ENCODE measurements at places on chromosomes 1 and 21.

DNA sequence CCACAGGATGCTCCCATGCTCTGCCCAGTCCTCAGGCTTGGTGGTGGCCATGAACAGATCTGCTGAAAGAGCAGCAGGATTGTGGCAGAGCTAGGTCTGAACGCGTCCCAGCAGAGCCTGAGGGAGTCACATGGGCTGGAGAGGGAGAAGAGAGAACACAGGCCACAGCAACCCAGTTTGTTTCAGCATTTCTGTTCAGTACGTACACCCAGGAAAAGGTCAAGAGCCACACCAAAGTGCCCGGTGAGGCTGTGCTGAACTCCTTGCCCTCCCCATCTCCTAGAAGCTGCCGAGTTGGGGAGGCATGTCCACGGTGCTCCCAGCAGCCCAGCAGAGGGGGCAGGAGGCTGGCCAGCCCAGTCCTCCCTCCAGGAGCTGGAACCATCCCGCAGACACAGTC lies 5.5 kb downstream of the PKP1 start:
- no peak for DNase-seq

DNA sequence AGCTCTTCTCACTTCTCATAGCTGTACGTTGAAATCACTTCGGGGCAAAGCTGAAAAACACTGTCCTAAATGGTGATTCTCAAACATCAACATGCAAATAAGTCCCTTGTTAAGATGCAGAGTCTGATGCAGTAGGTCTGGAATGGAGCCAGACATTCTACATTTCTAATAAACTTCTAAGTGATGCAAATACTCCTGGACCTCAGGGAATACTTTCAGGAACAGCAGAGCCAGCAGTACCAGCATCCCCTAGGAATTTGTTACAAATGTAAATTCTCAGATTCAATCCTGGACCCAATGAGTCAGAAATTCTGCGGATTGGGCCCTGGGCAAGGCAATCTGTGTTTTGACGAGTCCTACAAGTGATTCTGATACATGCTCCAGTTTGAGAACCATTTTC lies 152.3 kb downstream of the PCNX2 start:
- no peak for DNase-seq

DNA sequence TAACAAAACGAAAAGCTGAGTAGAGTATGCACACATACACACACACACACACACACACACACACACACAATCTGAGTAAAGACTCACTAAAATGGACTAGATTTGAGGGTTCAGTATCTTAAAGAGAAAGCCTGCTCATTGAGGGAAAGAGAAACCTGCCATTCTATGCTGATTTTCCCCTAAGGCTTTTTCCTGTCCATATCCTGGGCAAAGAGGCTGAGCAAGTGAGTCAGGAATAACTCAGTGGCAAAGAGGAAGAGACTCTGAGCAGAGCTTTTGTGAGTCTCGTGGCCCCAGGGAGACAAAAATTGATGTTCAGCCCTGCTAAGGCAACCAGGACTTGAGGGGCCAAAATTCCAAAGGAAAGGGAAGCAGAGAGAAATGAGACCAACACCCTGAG lies 37.3 kb upstream of the RUNX1 start:
- DNase-seq = no peak

- DNase-seq = no peak
Observed at GRCh38 chr1:43706598-43707189, 642 bp upstream of the ST3GAL3 start.

- DNase-seq = no peak
Observed at GRCh38 chr1:229860926-229861325, 206.1 kb upstream of the GALNT2 start.

GRCh38 chr1:38576241-38576640 lies 283.3 kb downstream of the RRAGC start:
- no peak for DNase-seq

DNA sequence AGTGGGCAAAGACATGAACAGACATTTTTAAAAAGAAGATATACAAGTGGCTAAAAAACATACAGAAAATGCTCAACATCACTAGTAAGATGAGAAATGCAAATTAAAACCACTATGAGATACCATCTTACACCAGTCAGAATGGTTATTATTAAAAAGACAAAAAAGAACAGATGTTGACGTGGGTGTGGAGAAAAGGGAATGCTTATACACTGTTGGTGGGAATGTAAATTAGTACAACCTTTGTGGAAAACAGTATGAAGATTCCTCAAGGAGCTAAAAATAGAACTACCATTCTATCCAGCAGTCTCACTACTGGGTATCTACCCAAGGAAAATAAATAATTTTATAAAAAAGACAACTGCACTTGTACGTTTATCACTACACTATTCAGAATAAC lies 73.9 kb downstream of the EBNA1BP2 start:
- DNase-seq = no peak

DNA sequence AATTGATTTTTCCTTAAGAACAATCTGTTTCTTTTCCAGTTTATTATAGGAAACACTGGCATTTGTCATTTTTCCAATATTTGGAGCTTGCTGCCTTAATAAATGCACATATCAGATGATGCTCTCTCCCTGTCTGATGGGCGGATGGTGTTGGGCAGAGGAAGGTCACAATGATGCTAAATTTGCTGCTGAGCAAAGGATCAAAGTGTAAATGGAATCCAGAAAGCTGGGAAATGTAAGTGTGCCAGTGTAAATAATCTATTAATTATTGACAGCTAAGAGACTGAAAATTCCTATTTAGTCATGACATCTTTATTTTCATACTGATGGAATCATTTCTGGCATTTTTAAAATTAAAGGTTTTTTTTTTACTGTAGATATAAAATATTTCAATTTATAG lies 243.2 kb downstream of the PTBP2 start:
- no peak for DNase-seq

DNA sequence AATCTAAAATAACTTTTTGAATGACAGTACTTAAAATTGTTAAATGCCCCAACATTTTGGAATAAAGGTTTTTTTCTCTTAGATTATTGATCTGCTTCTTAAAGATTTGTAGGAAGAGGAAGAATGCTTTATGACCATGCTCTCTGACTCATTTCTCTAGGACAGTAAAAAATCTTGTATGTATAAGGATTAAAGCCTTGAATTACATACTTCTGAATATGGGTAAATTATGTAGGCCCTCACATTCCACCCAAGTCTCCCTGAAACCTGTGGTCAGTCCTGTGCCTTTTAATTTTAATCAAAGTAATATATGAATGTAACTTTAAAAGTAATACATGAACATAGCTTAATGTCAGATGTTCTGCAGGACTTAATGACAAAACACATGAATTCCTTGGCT lies 50.5 kb downstream of the ABCD3 start:
- no peak for DNase-seq

DNA sequence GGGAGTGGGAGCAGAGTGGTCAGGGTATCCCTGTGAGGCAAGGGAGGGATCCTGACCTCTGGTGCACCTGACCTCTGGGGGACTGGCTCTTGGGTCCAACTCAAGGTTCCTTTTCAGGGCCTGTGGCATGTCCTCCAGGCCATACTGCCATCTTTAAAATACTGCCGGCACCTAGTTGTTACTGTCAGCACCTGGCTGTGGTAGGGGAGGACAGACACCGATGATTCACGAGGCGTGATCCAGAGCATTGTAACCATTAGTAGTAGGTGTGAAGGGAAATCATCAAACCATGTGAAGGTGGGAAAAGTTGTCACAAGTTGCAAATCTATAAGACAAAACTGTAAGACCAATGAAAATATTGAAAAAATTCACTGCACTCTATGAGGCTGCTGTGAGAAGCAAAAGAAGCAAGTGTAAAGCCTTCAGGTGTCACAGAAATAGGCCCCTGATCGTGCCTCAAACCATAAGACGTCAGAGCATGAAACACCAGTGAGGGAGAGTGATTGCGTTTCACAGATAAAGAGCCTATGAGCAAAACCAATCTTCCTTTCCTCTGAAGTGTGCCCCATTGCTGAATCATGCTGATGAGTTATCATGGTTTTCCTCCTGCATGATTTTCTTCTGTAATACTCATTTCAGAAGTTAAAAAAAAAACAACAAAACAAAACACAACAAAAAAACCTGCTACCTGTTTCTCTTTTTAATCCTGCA lies 55.3 kb downstream of the CDC7 start:
- DNase-seq = peak; percentile 31

DNA sequence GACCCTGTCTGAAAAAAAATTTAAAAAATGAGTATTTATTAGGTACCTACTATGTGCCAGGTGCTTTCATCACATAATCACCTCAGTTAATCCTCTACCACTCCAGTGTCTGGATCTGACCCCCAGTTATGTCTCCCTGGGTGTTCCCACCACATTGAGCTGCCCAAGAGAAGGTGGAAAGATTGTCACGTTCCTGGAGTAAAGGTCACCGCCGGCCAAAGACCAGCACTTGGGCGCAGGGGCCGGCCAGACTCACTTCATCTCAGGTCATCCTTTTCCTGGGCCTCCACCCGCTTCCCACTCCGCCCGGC lies 714 bp downstream of the PYCR2 start:
- no peak for DNase-seq

DNA sequence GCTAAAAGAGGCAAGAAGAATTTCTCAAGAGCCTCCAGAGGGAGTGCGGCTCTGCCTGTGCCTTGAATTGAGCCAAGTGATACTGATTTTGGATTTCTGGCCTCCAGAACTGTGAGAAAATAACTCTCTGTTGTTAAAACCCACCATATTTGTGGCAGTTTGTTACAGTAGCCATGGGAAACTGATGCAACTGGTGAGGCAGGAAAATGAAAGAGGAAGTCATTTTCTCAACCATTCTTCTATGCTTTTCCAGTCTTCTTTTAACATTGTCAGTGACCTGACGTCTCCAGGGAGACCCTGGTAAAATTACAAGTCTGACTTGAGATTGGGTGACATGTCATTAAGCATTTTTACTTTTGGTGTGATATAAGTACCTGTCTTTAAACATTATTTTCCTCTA lies 5.8 kb downstream of the OR6P1 start:
- no peak for DNase-seq

DNA sequence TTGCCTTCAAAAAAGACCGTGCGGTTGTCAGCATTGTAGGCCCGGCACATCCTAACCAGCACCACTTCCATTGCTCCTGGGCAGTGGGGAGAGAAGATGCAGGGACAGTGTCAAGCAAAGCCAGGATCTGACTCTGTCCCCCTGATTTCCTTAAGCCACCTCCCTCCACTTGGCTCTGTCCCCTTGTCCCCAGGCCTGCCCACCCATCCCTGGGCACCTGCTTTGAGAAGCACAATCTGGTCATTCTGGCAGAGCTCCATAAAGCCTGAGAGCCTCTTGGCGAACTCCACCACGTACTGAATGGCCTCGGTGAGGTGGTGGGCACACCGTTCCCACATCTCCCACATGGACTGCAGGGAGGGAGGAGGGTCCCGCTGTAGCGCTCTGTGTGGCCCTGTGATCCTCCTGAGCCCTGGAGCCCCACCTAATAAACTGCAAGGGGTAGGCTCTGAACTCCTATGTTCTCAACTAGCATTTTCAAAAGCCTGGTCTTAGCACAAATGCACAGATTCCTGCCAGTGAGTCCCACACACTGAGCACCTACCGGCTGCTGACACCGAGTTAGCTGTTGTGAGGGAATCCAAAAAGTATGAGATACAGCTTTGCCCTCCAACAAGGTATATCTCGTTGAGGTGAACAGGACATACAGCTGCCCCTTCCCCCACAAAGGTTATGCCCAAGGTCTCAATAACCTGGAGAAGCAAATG lies 8.2 kb upstream of the LINGO4 start:
- no peak for DNase-seq

GRCh38 chr1:65420590-65421350 lies at the start of the genes LEPR and LEPROT:
TSS of gene LEPR (plus strand) at chr1:65420668. CDS start at chr1:65565566, 144,898 bp downstream.
TSS of gene LEPROT (plus strand) at chr1:65420668. CDS start at chr1:65420725, 57 bp downstream.
- no peak for DNase-seq

DNA sequence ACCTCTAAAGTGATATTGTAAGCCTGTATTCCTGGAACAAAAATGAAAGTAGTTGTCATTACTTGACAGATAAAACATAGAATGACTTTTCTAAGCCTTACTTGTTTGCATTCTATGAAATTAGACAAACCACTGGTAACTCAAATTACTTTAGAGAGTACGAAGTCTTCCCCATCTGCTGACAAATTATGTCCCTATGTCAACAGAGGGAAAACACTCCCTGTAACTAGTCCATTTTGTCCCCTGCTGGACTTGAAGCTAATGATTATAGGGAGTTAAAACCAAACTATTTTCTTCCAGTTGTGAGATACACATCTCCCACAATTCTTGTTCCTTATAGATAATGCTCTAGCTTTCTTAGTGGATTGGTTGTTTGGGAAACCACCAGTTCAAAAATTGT lies 39.6 kb downstream of the GREM2 start:
- no peak for DNase-seq

GRCh38 chr1:97082160-97082848 lies 360.7 kb downstream of the PTBP2 start:
- no peak for DNase-seq

- no peak for DNase-seq
Observed at GRCh38 chr1:211547710-211548109, 31.3 kb downstream of the SLC30A1 start.

GRCh38 chr1:73909043-73909562 lies 288.9 kb downstream of the LRRIQ3 start:
- DNase-seq = no peak

DNA sequence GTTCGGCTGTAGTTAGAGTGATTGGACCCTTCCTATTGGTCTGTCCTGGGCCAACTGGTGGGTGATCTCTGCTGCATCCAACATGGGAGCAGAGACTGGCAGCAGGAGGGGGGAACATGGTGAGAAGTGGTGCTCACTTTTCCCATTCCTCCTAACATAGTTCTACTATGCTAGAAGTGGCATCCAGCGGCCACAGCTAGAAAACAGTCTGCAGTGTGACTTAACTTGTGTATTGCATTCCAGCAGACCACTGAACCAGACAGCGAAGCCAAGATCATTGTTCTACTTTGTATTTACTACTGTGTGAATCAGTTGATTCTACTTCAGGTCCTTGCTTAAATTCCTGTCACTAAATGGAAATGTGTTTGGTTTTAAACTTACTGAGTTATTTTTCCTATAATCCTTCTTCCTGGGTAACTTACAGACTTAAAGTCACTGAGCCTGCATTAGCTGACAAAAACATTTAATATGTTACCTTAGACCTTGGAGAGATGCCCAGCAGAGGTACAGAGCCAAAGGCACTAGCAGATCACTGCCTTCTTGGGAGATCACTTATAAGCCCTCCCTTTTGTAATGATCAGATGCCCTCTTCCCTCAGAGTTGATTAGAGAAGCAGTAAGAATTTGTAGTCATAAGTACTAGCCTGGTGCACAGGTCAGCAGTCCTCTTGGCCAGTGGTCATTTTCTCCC lies 8.2 kb downstream of the FABP3 start:
- DNase-seq = no peak

DNA sequence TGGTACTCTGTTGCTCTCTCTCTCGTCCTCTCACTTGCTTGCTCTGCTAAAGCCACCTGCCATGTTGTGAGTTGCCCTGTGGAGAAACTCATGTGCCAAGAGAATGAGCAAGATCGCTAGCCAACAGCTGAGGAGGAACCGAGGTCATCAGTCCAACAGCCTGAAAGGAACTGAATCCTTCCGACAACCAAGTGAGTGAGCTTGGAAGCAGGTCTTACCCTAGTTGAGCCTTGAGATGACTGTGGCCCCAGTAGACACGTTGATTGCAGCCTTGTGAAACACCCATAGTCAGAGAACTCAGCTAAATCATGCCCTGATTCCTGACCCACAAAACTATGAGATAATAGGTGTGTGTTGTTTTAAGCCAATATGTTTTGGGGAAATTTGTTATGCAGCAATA lies 48.1 kb upstream of the BACH1 start:
- no peak for DNase-seq

- no peak for DNase-seq
Observed at GRCh38 chr21:33018707-33019465, 6.8 kb upstream of the OLIG2 start.
